ENCODE measurements at places on chromosomes 13 and 19.

DNA sequence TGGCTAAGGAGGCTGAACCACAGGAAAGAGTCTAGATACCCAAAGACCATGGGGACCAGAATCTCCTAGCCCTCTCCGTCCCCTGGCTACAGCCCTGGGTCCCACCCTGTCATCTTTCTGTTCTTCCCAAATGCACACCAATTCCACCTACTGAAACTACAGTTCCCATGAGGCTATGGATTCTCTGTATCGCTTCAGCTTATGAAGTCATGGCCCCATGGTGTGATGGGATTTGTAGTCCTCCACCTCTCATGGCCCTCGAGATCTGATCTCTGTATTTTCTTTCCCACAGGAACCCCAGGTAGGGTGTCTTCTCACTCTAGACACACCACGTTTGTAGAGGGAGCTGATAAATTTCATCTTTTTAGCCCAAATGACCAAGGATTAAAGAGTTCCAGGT is 11.8 kb downstream of the PTPRH start:
- DNase-seq, result no peak

GRCh38 chr19:28960986-28961705 is 251.8 kb downstream of the UQCRFS1 start:
- DNase-seq, result no peak

GRCh38 chr19:24140591-24140990 is 53.6 kb downstream of the ZNF254 start:
- DNase-seq, result no peak

GRCh38 chr19:36331353-36332228 is 47.4 kb downstream of the ZFP14 start:
- DNase-seq, result peak; percentile 14

All from stimulated activated CD4-positive, alpha-beta T cell treated with anti-CD3 and anti-CD28 coated beads, Interleukin-1b, Interleukin-23, amount 100 ng/mL, for 1 hour (primary cell).